Right renal cortex interstitium (tissue), 3 donors: ENCODE measurements at places on chromosomes 16 and 17.

GRCh38 chr17:43169561-43170139 is 1.4 kb upstream of the NBR1 start:
- DNase-seq = no peak

GRCh38 chr17:47649972-47650524 is 329 bp downstream of the KPNB1 start:
- peak; percentile 38 for DNase-seq

DNA sequence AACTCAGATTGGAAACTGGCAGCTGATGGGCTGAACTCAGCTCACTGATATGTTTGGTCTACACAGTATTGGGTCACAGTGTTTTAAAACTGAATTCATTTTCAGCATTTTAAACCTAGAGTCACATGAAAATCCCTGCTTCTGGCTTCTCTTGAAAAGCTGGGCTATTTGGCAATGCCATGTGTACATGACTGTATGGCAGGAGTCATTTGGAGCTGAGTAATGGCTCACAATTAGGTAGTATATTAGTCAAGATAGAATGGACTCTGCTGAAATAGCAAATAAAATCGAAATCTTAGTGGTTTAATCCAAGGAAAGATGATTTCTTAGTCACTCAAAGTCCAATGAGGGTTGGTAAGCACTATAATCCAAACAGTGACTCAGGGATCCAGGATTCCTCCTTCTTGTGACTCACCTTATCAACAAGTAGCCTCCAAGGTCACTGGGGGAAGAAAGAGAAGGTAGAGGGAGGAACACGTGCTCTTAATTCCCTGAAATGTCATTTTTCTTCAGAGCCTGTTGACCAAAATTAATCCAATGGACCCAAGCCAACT is 13.9 kb upstream of the PMP22 start:
- no peak for DNase-seq

- DNase-seq = no peak
Observed at GRCh38 chr17:19332371-19333131, 30.0 kb downstream of the B9D1 start.

GRCh38 chr17:62668091-62668804 is 40.8 kb downstream of the MRC2 start:
- no peak for DNase-seq

DNA sequence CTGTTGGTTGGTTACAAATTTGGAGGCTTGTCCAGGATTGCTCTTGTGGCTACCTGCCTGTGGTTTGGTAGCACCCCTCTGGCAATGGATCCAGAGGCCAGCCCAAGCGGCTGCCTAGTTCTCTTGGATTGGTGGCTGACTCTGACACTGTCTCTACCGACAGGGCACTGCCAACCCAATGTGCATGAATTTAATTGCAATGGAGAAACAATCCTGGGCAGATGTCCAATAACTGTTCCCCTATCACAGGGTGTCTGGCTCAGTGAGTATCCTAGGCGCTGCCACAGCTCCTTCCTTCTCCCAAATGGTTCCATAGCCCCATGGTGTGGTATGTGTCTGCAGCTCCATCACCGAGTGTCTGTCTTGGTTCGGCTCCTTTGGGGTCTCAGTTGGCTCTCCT is 19.5 kb downstream of the N4BP1 start:
- DNase-seq = no peak
